MCF 10A (cell line): ENCODE measurements at places on chromosomes 6 and 20.

DNA sequence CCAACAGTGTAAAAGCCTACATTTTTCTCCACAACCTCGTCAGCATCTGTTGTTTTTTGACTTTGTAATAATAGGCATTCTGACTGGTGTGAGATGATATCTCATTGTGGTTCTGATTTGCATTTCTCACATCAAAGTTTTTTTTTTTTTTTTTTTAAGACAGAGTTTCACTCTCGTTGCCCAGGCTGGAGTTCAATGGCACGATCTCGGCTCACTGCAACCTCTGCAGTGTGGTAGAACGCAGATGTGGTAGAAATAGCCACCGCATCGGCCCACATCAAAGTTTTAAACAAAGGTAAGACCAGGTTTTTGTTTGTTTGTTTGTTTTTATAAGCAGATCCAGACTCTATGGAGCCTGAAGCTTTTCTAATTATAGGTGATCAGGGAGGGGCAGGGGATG is 12.7 kb upstream of the PPP1R3G start:
- DNase-seq, result no peak

DNA sequence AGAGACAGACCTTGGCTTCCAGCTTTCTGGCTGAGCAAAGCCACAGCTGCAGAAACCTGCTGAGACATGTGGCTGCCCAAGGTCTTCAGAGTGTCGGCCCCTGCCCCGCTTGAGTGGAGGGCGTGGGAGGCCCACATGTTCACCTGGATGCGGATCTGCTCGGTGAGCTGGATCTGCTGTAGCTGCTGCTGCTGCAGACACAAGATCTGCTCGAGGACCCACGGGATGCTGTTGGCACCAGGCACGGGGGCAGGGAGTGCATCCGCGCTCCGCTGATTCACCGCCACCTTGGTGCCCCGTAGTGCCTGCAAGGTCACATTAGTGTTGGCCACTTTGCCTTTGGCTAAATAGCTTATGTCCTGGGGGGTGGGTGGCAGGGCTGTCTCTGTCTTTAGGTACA is 10.7 kb downstream of the SALL4 start:
- DNase-seq, result no peak

DNA sequence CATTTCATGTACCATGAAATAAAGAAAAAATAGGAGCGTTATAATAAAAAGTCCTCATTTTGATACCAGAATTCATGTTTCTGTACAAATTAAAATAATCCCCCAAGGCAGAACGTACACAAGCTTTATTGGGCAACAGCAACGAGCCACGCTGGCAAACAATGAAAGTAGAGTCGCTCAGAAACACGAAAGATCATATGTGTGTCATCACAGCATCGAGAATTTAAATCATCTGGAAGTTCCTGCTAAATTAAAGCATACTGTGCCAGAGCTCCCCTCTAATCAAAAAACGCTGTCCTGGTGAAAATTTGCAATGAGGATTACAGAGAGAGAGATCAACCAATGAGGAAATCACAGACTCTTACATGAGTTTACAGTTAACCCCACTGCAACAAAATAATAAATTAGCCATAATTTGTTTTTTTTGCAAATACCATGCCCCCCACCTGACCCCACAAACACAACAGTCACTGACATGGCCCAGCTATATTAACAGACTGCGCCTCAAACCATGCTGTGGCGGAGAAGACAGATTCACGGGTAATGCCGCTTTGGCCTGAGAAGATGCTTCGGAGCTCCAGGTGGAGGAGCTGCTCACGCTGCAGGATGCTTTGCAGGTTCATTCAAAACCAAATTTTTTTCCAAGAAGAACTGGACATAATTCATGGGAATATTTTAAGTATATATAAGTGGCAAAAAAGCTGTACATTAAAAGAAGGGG is 54.3 kb upstream of the NFATC2 start:
- no peak for DNase-seq

DNA sequence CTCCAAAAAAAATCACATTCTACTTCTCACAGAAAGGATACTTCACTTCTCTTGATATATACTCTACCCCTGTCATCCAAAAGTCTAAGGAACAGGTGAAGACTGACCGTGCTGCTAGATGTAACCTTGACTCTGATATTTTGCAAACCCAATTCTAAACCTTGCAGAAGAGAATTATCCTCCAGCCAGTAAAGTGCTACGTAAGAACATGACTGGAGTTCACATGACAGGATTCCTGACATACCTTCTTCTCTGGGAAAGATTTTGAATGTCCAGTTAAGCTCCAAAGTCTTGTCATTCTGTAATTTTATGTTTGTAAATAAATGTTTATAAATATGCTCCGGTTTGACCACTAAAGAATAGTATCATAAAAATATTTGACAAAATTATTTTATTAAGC is 35.8 kb downstream of the BTBD9 start:
- no peak for DNase-seq

GRCh38 chr20:37878835-37879599 is 23.9 kb upstream of the VSTM2L start:
- DNase-seq, result no peak

DNA sequence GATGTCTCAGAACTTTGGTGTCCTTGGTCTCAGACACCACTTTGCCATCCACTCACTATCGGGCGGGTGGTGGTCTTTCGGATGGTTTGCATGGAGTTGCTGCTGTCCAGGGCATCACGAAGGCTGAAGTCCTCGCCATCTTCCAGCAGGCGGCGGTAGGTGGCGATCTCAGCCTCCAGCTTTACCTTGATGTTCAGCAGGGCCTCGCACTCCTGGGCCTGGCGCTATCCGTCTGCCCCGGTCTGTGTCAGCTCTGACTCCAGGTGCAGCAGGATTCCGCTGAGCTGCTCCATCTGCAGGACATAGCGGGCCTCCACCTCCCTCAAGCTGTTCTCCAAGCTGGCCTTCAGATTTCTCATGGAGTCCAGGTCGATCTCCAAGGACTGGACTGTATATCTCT is 36.0 kb downstream of the ZNF311 start:
- DNase-seq, result no peak

GRCh38 chr20:38337561-38338140 is 8.6 kb upstream of the LBP start:
- peak; percentile 27 for DNase-seq

- no peak for DNase-seq
Observed at GRCh38 chr6:5638666-5639065, 368.1 kb downstream of the NRN1 start.

DNA sequence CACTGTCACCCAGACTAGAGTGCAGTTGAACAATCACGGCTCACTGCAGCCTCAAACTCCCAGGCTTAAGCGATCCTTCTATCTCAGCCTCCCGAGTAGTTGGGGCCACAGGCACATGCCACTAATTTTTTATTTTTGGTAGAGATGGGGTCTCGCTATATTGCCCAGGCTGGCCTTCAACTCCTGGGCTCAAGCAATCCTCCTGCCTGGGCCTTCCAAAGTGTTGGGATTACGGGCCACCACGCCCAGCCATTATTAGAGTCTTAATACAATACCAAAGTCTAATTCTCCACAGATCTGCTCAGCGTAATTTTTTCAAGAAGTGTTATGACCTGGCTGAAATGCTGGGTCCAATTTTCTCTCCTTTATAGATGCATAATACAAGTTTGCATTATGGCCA is 3.0 kb downstream of the GCLC start:
- no peak for DNase-seq

DNA sequence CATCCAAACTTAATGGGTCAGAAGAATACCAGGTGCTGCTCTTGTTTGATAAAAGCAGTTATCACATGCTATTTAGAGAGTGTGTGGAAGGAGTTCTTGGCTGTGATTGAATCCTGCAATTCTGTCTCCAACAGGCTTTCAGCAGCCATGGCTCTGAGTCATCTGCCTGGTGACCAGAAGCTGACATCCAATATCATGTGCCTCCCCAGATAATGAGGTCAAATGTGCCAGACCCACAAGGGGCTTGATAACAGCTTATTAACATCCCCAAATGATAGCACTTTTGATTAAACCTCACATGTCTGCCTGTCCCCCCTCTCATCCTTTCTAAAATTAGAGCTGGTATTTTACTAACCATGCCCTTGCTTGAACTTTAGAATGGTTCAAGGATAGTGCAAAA is 175.7 kb upstream of the PLN start:
- DNase-seq, result peak; percentile 10

DNA sequence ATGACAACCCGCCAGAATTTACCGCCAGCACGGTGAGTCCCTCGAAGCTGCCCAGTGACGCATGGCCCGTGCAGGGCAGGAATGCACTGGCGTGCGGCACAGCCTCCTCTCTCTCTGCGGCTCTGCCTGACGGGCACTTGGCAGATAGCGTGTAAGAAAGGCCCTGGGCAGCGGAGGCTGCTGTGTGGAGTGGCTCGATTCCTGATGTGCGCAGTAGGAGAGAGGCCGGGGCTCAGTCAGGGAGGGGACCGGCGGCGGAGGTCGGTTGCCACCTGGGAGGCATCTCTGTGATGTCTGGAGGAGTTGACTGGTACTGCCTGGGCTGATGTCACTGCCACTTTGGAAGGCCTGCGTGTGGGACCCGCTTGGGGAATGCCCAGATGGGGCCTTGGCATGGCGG is 170.7 kb downstream of the TAF4 start:
- DNase-seq, result no peak

- peak; percentile 99 for DNase-seq
Observed at GRCh38 chr20:56554869-56555268, 21.8 kb downstream of the FAM209B start.

DNA sequence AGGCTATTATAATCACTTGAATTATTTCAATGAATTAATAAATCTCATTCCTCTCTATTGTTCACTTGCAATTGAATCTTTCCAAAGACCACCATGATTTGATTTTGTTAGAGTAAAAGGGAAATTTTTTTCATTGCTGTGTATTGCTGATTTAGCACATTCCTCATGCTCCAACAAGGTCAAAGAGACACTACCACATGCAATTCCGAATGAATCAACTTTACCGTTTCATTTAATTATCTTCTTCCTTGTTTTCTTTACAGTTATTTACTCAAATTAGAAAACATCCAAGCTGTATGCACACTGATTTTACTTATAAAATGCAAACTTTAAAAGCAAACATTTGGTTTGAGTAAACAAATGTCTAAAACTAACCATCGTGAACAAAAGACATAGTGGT is 967 bp downstream of the KIAA0408 start:
- DNase-seq, result no peak

DNA sequence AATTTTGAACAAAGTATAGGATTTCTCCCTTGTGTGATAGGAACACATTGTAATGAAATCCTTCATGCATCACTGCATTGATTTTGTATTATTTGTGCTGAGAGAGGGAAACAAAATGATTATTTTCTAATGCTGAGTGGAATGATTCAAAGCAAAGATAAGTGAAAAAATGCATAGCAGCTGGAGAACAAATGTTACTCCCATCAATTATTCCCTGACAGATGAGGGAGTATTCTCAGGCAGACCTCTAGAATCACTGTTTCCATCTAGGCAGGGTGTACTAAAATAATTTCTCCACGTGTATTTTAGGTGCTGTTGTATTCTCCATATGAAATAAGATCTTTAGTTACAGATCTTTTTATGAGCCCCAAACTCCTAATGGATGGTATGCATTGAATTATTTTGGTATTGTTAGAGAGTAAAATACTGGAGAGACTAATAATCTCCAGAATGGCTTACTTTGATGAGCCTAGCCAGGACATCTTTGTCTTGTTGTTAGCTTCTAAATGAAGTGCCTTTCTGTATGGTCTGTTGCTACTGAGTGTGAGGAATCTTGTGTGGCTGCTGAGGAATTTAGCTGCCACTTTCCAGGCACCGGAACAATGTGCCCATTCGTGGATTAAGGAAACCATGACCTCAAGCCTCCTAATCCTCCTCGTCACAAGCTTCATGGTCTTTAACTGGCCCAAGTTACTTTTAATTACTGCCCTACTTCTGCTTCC is 39.6 kb downstream of the RNF217 start:
- no peak for DNase-seq

GRCh38 chr6:13763740-13764381 is 50.5 kb downstream of the MCUR1 start:
- DNase-seq, result no peak

GRCh38 chr20:61066526-61066925 is 185.5 kb upstream of the CDH4 start:
- DNase-seq, result no peak

- peak; percentile 36 for DNase-seq
Observed at GRCh38 chr6:5295623-5296022, 34.3 kb downstream of the FARS2 start.

- no peak for DNase-seq
Observed at GRCh38 chr20:46582648-46583047, 32.2 kb upstream of the OCSTAMP start.
